ENCODE measurements at places on chromosomes 16 and 17.
A peak's percentile ranks its signal among the peaks of the same experiment; 100 is the strongest.

DNA sequence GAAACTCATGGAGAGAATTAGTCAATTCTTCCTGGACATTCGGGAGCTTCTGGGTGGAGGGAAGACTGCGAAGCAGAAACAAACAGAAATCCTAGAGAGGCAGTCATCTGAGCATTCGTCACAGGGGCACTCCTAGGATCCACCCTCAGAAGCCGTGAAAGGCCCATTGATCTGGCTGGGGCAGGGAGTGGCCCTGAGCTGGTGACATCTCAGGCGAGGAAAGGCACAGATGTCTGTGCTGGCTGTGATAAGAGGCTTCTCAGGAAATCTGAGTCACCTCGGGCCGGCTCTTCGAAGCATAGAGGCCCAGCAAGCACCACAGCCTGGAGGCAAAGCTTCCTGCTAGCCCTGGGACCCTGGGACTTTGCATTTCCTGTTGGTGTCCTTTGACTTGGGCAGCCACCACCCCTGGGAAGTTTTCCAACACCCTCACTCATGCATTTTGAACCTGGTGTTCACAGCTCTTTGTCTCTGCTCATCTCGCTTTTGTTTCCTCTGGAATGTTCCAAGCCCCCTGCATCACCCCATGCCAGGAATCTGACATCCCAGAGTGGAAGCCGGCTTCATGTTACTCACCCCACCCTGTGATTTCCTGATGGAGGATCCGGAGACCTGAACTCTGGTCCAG, 23.3 kb upstream of the CDRT4 start:
- DNase-seq, result peak; percentile 25

- DNase-seq, result no peak
Measured at GRCh38 chr16:17538927-17539326, 68.2 kb upstream of the XYLT1 start.

DNA sequence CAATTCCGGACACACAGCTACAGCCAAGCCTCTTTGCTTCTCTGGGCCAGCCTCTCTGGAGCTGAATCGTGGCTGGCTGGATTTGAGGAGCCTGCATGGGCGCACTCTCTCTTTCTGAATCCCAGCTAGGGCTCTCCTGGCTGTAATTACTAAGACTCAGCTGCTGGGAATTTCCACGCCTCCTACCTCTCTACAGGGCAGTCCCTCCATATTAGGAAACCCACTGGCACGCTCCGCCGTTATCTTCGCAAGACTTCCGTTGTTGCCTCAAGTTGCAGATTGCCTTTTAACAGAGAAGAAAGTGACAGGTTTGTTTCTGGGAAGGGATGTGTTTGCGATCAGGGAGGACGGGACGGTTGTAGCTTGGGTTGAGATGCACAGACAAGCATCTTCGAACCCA, 188.4 kb upstream of the NLRP1 start:
- DNase-seq, result no peak

- no peak for DNase-seq
Measured at GRCh38 chr16:69486724-69487123, 62.3 kb downstream of the CYB5B start.

GRCh38 chr17:1931844-1932579, 93.1 kb downstream of the RTN4RL1 start:
- DNase-seq, result no peak

DNA sequence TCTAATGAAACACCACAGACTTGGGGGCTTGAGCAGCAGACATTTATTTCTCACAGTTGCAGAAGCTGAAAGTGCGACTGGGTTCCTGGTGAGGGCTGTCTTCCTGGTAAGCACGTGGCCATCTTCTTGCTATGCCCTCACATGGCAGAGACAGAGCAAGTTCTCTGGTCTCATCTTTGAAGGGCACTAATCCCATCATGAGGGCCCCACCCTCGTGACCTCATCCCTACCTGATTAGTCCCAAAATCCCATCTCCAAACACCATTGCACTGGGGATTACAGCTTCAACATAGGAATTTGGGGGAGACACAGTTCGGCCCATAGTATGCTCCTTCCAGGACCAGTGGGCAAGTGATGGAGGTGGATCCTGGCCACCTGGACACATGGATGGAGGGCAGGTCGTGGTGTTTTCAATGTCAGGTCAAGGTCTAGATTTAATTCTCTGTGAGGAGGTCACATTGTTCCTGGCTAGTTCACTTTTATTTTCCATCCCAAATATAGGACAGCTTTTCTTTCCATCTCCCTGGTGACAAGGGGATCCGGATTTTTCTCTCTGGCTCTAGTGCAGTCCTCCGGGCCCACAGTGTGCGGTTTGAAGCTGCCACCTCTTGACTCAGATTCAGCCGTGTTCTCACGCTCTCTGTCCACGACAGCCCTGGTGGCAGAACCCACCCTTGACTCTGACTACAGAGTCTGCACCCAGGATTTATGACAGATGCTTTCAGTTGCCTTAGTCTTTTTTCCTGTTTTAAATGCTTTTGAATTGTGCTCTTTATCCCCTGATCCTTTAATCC, 160.5 kb upstream of the NOL11 start:
- no peak for DNase-seq

DNA sequence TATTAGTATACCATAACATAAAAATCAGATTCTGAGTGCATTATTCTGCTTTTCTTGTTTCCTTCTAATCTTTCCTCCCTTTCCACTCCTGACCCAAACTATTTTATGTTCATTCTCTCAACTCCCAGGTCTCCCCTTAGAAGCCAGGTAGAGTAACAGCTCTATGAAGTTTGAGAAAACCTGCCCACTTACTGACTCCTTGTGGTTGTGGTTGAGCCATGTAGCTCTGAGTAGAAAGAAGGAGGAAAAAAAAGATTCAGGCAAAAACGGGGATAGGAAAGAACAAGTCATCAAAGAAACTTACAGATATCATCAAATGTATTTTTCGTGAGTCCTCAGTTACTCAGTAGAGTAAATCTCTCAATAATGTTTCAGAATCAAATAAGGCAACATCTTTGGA, 216.7 kb downstream of the PMP22 start:
- no peak for DNase-seq

DNA sequence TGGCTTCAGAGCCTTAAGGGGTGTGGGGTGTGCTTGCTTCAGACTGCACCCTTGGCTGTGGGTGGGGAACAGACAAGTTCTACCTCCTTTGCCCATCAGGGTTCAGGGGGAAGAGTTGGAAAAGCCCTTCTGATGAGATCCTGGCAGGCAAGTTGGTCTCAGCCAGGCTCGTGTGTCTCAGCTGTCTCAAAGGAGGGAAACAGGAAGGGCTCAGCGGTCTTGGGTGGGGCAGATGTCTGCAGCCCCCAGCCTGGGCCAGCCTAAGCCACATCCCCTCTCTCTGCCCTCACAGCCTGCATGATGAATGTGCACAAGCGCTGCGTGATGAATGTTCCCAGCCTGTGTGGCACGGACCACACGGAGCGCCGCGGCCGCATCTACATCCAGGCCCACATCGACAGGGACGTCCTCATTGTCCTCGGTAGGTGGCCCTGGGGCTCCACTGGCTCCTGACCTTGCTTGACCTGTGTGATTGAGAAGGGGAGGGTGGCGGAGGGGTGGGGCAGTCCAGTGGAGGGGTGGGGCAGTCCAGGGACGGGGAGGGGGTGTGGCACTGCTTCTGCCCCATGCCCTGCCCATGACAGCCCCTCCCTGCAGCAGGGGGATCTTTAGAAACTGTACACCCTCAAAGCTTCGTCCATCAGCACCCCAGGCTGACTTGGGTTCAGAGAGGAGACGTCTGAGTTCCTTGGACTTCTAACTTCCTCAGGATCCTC, 199.5 kb downstream of the PRKCB start:
- DNase-seq, result no peak

DNA sequence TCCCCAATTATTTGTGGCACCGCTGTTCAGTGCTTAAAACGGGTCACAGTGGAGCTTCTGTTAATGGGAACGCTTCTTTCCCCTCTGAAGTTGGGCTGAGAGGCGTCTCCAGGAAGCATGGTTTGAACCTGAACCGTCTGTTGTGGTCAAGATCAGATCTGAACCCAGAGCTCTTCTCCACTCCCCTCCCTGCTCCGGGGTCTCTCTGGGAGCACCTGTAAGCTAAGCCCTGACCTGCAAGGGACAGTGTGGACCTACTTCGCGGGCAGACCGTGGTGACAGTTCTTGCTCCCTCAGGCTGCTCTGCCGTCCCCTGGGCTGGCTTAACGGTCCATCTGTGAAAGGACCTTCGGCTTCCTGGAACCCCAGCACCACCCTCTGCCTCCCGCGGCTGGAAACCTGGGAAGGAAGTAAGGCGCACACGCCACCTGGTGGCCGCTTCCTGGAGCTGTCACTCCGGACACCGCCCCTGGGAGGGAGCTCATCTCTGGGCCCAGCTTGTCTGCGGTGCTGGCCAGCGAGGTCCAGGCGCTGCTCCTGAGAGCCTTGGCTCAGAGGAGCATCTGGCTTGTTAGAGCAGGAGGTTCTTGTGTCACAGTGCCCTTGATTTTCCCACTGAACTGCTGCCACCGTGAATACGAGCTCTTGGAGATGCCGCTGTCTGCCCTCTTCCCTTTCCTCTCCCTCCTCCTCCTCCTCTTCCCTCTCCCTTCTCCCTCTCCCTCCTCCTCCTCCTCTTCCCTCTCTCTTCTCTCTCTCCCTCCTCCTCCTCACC, 518.5 kb upstream of the EEF2KMT start:
- peak; percentile 72 for DNase-seq

GRCh38 chr17:78789663-78790181, 7.6 kb upstream of the CYTH1 start:
- DNase-seq, result no peak

DNA sequence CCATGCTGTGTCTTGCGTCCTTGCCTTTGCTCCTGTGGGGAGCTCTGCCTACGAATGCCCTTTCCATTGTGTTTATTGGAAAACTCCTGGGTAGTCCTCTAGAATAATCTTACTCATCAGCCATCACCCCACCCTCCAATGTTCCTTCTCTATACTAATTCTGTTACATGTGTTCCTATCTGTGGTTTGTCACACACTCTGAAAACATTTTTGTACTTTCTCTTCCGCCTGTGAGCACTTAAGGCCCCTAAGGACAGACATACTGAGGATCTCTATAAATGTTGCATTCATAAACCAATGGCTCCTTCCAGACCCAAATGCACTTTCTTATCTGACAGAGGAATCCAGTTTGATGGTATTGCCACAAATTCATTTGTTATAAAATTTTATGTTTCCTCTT, 53.9 kb upstream of the MON1B start:
- DNase-seq, result no peak

GRCh38 chr16:84467256-84467655, 37.2 kb downstream of the MEAK7 start:
- DNase-seq, result no peak

DNA sequence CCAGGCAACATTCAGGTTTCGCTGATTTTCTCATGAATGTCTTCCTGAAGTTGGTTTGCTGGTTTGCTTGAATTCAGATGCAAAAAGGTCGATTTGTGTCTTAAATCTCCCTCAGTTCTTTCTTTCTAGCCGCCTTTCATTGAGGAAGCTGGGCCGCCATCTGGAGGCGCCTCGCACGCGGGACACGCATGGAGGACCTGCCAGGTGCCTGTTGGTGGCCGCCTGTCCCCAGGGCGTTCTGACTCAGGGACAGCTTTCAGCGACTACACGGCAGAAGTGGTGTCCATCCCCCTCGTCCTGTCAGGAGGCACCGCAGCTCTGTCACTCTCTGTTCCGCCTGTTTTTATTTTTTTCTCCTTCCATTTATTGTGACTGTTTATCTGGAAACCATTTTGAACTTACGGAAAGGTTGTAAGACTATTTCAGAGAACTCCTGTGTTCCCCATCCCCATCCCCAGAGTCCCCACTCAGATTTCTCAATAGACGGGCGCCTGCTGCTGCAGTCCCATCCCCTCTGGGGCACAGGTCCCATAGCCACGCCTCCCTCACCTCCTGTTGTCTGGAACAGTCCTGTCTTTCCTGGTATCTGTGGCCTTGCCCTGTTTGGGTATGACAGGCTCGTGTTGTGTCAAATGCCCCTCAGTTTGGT, 33.2 kb downstream of the COX4I1 start:
- no peak for DNase-seq

GRCh38 chr16:12503191-12503590, 300.5 kb downstream of the CPPED1 start:
- DNase-seq, result no peak

- DNase-seq, result no peak
Measured at GRCh38 chr17:32976131-32976530, 15.5 kb upstream of the SPACA3 start.

GRCh38 chr16:740459-740763, 386 bp downstream of the CIAO3 start:
- DNase-seq, result no peak

GRCh38 chr16:4362476-4363135, 9.0 kb upstream of the VASN start:
- no peak for DNase-seq

GRCh38 chr17:28182559-28182958, 136.4 kb upstream of the TMEM97 start:
- no peak for DNase-seq

- no peak for DNase-seq
Measured at GRCh38 chr17:81537343-81537855, 9.2 kb downstream of the FSCN2 start.

- no peak for DNase-seq
Measured at GRCh38 chr17:624341-624860, 90.2 kb downstream of the VPS53 start.

DNA sequence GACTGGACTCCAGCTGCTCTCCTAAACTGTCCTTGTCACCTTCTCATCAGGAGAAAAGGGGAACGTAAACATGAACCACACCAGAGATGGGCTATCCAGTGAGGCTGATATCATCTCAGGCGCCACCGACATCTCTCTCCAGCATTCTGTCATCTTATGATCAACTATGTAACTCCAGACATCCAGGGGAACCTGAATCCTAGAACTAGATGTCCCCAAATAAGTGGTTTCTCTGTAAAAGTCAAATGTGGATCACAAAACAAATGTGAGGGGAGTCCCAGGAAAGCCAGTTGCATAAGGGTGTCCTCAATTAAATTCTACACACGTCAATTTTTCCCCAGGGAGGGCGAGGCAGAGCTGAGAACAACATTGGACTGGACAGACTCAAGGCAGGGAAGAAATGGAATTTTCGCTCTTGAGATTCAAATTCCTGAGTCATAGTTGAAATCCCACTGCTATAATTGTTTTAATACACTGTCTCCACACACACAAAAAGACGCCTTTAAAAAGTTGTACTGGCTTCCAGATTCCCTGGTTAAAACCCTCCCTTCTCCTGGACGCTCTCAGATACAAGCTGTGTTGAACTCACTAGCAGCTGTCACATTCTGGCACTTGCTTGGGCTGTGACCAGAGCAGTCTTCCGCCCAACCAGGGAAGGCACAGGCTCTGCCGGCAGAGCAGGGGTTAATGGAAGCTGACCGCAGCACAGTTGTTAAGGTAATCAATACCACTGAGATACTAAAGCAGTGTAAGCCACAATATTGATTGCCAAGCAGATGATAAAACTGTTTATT, 62.6 kb downstream of the ZFHX3 start:
- no peak for DNase-seq

GRCh38 chr17:39938140-39938869, 10.8 kb downstream of the LRRC3C start:
- DNase-seq, result no peak
